ENCODE measurements at places on chromosomes 11 and 22.

DNA sequence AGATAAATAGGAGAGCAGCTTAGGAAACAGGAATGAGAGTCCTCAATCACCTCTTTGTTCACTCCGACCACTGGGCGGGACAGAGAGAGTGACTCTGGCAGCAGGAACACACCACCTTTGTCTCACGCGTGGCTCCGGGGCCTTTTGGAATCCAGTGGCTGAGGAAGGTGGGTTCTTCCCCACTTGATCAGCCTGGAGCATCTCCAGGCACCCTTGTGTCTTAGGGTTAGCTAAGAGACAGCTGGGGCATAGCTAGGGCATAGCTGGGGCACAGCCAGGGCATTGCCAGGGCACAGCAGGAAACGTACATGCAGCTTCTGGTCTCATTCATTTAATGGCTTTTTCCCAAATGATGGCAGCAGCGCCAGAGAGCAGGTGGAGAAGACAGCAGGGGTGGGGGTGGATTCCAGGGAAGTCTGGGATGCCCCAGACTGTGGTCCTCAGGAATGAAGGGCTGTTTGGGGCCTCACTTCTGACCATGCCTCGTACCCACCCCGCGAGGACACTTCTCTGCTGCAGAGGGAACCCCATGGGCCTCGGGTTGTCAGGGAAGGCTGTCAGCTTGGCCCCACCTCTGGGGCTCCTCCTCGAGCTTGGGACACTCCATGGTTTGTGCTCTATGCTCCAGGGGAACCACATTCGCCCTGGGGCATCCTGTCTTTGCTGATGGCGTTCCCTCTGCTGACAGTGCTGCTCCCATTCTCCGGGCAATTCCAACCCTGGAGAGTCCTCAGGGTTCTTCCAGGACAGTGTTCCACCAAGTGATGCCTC lies 30.4 kb upstream of the SHANK2 start:
- no peak for DNase-seq

- no peak for DNase-seq
Observed at GRCh38 chr11:23010790-23011335, 150.6 kb upstream of the CCDC179 start.

- no peak for DNase-seq
Observed at GRCh38 chr11:129271030-129271429, 78.9 kb upstream of the ARHGAP32 start.

DNA sequence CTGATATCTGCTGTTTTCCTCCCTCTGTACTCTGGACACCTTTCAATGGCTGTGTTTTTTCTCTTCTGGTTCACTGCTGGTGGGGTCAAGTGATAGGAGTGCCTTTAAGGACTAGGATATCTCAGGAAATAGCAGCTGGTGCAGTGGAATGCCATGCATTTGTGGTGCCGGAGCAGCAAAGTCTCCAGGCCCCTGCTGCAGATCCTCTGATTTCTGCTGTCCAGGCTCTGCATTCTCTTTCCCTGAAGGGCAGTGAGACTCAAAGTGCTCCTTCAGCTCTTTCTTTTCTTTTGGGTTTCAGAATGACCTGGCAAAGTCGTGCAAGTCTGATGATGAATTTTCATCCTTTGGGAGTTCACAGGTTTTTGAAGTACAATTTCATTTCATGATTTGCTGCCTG lies 774.3 kb downstream of the FAM181B start:
- no peak for DNase-seq

DNA sequence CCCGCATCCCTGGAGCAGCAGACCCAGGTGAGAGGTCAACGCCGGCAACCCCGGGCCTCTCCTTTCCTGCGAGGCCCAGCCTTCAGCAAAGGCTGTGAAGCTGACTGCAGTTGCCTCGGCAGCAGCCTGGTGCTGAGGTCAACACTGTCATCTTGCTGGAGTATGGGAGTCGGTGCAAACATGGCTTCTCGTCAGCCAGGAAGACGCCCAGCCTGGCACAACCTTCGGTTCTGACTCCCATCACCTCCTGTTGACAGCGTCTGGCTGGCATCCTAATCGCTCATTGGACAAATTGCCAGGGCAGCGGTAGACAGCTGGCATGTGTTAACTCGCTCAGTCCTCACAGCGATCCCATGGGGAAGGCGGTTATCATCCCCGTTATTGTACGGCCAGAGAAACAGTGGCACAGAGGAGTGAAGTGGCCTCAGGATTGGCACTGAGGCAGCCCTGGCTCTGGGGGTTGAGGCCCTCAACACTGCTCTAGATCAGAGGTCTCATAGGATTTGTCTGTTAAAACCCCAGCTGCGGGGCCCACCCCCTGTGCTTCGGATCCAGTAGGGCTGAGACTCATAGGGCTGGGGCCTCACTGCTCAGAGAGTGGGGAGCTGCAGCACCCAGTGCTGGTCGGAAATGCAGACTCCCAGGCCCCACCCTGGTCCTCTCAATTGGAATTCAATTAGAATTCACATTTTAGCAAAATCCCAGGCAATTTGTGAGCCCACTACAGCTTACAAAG lies 39.3 kb upstream of the TP53I11 start:
- no peak for DNase-seq

GRCh38 chr11:33507967-33508366 lies 192.7 kb downstream of the C11orf91 start:
- DNase-seq: no peak

DNA sequence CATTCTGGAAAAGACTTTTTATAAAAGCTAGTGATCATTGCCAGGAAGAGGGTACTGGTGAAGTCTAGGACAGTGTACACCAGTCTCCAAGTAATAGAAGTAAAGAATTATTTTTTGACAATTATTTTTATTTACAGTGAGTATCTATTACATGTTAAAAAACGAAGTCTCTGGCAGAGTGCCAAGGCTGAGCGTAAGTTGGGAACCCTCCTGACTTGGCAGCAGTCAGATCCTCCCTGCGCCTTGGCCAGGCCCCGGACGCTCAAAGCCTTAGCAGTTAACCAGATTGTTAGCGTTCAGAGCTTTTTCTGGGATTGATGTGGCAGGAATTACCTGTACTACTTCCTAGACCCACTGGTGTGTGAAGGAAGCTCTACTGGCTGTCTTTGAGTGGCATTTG lies 38.1 kb upstream of the CTTN start:
- DNase-seq: no peak

DNA sequence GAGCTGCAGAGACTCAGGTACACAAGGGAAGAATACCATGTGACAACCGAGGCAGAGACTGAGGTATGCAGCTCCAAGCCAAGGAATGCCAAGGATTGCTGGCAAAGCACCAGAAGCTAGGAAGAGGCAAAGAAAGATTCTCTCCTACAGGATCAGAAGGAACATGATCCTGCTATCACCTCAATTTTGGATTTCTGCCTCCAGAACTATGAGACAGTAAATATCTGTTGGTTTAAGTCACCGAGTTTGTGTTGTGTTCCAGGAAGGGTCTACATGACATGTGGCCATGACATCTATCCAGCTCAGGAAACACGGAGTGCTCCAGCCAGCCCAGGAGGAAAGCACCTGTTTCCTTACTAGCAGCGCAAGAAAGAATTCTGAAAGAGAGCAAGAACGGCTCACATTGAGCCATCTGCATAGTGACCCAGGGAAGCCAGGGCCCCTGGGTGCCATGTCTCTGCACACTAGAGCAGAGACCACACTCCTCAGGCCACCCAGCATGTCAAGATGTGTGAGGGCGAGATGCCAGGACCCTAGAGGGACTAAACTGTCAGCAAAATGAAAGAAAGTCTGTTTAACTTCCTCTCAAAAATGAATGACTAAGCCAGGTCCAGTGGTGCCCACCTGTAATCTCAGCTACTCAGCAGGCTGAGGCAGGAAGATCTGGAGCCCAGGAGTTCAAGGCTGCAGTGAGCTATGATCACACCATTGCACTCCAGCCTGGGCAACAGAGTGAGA lies 35.6 kb upstream of the GALNT18 start:
- DNase-seq: no peak

DNA sequence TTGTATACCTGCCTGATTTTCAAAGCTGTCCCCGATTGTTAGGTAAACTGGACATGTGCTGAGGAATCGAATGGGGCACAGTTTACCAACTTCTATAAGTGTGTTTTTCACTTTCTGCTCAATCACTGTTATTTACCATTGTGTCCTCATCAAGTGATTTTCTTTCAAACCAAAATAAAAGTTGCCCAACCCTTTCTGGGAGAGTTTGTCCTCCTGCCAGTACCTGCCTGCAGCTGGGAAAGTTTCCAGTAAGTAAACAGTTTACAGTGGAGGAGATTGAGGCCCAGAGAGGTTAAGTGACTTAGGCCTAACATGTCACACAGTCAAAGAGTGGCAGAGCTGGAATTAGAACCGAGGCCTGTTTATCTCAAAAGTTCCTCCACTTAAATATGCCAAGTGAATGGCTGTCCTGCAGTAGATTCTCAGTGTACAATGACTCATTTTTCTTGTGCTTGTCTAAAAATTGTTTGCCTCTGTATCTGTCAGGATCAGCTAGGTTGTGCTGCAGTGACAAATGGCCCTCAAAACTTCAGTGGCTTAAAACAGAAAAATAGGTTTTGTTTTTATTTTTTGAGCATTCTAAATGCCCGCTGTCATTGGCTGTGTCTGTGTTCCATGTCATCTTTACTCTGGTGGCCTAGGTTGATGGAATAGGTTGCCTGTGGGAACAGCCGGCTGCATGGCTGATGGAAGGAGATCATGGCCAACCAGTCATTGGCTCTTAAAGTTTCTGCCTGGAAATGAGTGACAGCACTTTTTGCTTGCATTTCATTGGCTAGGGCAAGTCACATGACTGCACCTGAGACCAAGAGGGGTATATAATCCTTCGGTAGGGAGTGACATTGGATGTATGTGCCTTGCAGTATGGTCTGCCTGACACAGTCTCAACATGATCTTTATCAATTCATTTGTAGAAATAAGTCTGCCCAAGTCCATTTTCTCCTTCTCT lies 61.8 kb upstream of the CRYBB3 start:
- DNase-seq: no peak

GRCh38 chr11:9739123-9739900 lies 75.4 kb downstream of the SWAP70 start:
- DNase-seq: no peak

DNA sequence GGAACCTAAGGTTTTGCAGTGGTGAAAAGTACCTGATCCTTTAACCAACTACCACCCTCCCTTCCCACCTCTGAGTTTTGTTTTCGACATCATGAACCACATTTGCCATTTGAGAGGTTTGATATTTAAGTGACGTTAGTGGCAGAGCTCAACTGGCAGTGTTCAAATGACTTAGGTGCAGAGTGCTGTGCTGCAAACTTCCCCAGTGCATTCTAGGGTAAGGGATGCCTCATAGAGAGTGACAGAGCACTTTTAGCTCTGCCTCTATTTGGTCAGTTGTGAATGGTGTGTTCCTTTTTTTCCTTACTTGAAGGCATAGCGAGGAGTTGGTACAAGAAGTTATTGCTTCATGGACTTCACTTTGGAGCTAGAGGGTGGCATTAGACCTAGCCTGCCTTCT lies 9.4 kb downstream of the BMAL1 start:
- no peak for DNase-seq

DNA sequence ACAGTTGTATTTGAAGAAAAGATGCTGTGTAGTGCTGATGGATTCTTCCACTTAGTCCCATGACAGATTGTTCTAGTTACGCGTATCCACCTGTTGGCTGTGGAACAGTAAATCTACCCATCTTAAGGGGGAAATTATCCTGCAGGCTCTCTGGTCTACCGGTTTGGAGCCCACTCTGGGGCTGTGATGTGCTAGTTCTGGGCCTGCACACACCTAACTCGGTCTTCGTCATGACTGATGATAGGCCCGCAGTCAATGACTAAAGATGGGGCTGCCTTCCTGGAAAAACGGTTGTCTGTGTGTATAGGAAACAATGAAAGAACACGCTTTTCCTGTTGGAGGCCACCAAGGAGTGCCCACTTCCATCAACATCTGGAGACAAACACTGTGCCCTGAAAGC lies 6.2 kb upstream of the RBM4B start:
- DNase-seq: no peak

GRCh38 chr22:28051091-28051786 lies 132.2 kb upstream of the PITPNB start:
- DNase-seq: no peak

DNA sequence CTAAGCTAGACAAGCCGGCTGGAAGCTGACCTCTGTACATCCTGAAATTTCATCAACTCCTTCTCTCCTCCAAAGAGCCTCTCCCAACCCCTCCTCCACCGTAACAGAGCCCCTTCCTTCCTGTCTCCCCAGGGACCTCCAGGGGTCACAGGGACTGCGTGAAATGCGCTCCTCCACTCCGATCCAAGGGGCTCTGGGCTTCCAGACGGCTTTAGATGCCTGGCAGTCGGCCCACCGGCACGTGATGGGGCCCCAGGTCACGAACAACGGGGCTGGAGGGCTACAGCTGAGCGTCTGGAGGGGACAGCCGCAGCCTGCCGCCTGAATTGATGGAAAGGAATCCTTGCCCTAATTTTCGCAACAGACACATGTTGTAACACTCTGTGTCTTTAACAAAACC lies 264.1 kb downstream of the MN1 start:
- no peak for DNase-seq

DNA sequence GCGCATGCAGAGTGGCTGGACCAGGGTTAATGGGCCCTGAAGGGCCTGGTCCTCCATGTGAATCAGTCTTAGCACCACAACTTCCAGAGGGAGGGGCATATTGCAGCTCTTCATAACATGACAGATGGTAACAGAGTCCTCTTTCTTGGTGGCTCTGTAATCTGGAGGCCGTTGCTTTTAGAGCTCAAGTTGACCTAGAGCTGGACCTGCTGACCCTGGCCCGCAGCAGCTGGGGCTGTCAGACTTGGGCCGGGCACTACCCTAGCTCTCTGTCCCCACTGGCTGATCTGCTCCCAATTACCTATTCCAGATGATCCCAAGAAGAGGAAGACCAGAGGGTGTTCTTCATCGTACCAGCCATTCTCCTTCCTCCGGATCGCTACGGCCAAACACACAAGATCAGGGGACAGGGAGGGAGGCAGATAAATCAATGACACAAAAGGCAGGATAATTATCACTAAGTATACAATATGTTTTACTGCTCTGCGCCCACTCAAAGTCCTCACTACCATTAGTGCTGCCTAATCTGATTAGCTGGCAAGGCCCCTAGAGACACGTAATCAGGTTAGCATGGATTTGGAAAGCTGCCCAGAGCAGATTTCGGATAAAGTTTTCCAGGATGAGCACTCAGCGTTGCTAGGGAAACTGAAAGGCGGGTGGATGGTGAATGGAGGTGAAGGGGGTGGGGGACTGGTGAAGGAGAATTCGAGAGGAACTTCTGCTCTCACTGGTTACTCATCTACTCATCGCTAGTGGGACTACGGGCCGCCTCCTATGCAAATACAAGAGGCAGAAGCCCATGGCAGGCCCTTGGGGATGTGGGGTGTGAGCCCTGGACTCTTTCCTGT lies 64.5 kb upstream of the PHOX2A start:
- DNase-seq: peak; percentile 93

DNA sequence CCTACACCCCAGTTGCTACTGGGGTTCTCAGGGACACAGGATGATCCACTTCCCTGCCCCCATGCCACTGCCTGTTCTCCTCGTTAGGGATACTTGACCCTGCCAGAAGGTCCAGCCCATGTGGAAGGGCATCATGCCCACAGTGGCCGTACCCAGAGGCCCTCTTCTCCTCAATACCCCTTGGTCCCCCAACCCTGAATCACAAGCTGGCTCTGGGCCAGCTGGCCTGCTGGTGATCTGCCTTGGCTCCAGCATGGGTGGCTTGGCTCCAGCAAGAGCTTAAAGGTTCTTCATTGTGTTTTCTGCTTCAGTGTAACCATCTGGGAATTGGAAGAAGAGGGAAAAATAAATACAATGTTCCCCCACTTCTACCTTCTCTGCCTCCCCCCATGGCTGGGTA lies 11.1 kb upstream of the TPBGL start:
- no peak for DNase-seq
